ENCODE measurements at places on chromosomes 5 and 9.
A peak's percentile ranks its signal among the peaks of the same experiment; 100 is the strongest.

GRCh38 chr5:125673359-125673950 is 749.8 kb upstream of the GRAMD2B start:
- DNase-seq, result no peak

- no peak for DNase-seq
These were observed 87.1 kb downstream of the SEMA4D start for GRCh38 chr9:89410641-89411350.

DNA sequence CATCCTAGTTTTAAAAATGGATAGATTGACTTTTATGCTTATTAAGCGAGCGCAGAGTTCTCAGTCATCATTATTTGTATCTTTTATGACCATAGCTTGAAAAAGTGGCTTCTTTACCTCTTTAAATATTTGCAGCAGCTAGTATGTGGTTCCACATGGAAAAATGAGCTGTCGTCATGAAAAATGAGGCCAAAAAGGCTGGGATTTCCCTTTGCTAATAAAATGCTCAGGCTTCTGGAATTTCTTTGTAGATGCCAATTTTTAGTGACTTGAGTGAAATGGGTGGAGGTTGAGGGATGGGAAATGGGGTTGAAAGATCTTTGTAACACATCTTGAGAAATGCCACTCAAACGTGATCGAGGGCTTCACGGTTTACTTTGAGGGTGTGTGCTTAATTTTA is 35.2 kb downstream of the RAI14 start:
- no peak for DNase-seq

DNA sequence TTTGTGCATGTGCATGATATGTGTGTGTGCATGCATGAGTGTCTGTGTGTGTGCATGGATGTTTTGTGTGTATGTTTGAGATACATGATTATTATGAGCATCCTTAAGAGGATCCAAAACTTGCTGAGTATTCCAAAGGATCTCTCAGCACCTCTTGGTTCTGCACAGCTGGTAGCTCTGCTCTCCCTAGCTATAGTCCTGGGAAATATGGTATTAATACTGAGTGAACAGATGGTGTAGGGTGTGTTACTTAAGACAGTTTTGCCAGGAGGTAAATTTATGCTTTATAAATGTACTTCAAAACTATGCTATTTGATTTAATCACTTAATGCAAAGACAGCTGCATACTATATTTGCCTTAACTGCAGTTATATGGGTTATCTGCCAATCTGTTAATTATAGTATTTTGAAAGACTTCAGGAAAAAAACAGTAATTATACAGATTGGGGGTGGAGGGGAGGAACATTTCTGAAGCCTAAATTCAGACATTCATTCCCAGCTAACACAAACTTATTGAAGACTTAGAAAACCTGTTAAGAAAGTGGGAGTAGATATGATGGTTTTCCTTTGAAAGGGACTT is 215.5 kb downstream of the MPDZ start:
- no peak for DNase-seq

- DNase-seq, result no peak
These were observed 11.2 kb downstream of the CHSY3 start for GRCh38 chr5:129915415-129915814.

DNA sequence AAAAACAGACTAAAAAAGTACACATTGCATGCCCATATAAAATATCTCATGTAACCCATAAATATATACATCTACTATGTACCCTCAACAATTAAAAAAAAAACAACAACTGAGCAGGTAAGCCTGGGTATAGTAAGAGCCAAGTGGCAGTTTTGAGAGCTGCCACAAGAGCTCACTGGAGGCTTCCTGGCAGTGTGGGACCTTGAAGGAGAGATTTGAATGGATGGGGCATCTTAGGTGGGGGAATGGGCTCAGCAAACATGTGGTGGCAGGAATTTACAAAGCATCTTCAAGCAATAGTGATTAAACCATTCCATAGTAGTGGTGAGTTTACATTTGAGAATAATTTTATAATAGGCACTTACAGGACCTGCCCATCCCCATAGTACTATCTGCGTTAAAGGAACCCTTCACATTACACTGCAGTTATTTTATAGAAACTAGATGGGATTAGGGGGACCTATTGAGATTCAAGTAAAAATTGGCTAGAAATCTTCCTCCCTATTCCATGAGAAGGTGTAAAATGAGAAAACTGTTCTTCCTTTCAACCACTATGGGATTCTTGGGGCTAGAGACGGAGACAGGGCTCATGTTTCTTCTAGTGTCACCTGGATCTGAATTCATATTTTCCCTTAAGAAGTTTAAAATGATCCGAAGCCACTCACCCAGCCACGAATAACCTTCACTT is 6.9 kb downstream of the MEGF10 start:
- DNase-seq, result no peak

GRCh38 chr5:142239394-142240159 is 85.2 kb downstream of the SPRY4 start:
- DNase-seq, result no peak

DNA sequence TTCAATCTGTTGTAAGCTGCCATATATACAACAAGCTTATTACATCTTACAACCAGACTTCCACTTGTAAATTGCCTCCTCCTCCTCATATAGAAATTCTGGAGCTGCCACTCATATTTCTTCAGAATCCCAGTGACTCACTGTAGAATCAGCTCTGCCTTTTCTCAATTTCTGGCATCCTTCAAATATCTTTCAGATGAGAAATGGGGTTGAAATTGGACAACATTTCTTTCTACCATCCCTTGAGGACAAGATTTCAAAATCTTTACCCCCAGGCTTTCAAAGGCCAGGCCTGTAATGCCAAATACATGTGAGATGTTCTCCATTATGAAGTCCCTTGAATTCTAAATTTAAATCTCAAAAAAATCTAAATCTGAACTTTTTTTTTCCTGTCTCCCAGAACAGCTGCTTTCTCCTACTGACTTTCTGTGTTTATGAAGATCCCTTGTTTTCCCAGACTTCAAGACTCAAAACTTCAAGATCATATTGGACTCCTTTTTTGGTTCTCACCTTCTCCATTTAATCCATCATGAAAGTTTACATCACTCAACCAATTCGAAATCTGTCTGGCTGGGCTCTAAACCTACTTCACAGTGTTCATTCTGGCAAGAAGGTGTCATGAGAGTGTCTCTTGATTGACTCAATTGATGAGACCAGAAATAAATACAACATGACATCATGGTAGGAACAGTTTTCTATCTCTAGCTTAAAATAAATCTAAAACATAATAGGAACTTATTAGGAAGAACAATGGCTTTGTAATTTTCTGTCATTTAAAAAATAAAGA is 109.8 kb downstream of the HMHB1 start:
- no peak for DNase-seq

DNA sequence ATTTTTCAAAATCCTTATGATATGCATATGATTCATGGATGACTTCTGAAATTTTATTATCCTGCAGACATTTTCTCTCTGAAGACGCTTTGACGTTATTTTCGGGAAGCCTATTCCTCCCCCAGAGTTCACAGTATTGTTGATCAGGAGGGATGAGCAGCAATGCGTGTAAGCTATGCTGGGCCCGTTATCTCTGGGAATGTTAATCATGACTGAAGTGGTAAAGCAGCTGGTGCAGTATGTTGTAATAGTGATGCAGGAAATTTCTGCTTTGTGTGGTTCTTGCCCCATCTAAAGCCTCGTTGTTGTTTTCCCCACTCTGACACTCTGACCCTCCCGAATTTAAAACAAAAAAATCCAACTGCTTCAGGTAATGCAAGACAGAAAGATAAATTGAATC is 1797.8 kb upstream of the WWC1 start:
- no peak for DNase-seq

- peak; percentile 14 for DNase-seq
These were observed 48.5 kb downstream of the PLGRKT start for GRCh38 chr9:5389109-5389732.
